G401 (cell line): ENCODE measurements at places on chromosomes 16 and 17.
A peak's percentile ranks its signal among the peaks of the same experiment; 100 is the strongest.

- DNase-seq: no peak
Measured at GRCh38 chr16:49532873-49533272, 159.3 kb downstream of the C16orf78 start.

GRCh38 chr17:3583456-3583855 lies 25.8 kb downstream of the TRPV1 start:
- no peak for DNase-seq

GRCh38 chr17:78674595-78675315 lies 97.6 kb upstream of the DNAH17 start:
- peak; percentile 79 for DNase-seq

DNA sequence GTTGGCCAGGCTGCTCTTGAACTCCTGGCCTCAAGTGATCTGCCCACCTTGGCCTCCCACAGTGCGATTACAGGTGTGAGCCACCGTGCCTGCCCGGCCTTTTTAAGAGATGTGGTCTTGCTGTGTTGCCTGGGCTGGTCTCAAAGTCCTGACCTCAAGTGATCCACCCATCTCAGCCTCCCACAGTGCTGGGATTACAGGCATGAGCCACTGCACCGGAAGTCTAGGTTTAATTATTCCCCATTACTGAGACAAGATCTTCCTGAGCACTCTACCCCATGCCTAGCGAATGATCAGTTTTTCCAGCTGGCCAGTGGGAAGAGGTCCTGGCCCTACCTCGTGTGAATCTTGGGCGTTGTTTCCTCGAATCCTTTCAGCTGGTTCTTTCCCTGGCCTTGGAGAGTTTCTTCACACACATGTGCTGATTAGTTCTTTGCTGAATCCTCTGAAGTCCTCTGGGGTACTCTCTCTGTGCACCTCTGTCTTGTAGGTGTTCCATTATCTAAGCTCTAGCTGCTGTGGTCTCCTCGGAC lies 18.9 kb downstream of the C16orf54 start:
- no peak for DNase-seq
